Activated CD4-positive, alpha-beta memory T cell treated with anti-CD3 and anti-CD28 coated beads, Interleukin-2, amount 10 ng/mL, durations not matched to agents 7 days and 5 days (primary cell): ENCODE measurements at places on chromosomes 4 and X. TPM values are rescaled to one million over a fixed set of nuclear protein-coding genes. Genes with fewer than 3 reads are reported as not detected.

- H3K4me3 ChIP-seq, result peak overlapping the region; percentile 81
- peak; percentile 31 for DNase-seq
- peaks cover 11% of the 10 kb centered on the region for H3K36me3 ChIP-seq
- peak overlapping the region; percentile 73 for H3K27ac ChIP-seq
Observed at GRCh38 chrX:30888526-30889146, 418 bp downstream of the TAB3 start.

DNA sequence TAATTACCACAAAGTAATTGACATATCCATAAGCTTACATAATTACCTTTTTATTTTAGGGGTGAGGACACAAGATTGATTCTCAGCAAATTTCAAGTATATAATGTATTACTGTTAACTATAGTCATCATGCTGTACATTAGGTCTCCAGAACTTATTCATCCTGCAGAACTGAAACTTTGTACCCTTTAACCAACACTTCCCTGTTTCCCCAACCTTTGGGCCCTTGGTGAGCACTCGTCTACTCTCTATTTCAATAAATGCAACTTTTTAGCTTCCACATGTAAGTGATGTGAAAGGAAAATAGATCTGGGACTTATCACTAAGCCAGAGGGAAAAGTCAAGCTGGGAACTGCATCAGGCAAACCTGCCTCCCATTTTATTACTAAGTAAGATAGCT is 33.6 kb upstream of the CCNG2 start:
- H3K36me3 ChIP-seq, result no peaks in the 10 kb centered on the region
- H3K4me3 ChIP-seq, result no peak overlapping the region
- H3K27me3 ChIP-seq, result peaks cover 6% of the 10 kb centered on the region

Gene CAMK2D
- total RNA-seq, result 41.7 TPM

Gene RS1
- total RNA-seq, result not detected

GRCh38 chr4:69490271-69490670 is 5.4 kb downstream of the UGT2B4 start:
- no peak for DNase-seq
- H3K4me3 ChIP-seq, result no peak overlapping the region
- H3K27me3 ChIP-seq, result no peaks in the 10 kb centered on the region
- no peak overlapping the region for H3K27ac ChIP-seq
- no peaks in the 10 kb centered on the region for H3K36me3 ChIP-seq

GRCh38 chr4:178385481-178385880 is 943.2 kb upstream of the AGA start:
- no peak overlapping the region for H3K4me3 ChIP-seq
- no peaks in the 10 kb centered on the region for H3K4me1 ChIP-seq
- H3K27ac ChIP-seq, result no peak overlapping the region
- no peaks in the 10 kb centered on the region for H3K36me3 ChIP-seq

DNA sequence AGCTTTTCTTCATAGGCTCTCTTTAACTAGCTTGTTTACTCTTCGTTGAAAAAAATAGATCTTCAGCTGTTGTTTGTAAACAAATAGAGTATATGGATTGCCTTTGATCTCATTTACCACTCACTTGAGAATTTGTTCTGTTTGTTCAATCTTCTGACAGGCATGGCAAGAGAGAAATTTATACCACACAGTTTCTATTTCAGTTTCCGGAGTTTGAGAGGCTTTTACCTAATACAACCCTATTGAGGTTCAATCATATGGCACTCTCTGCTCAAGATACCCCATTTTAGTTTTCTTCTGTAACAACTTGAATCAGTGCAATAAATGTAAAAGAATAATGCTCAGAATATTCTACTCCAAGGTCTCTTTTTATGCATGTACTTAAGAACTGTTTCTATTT is 148.0 kb downstream of the EMCN start:
- H3K4me1 ChIP-seq, result no peaks in the 10 kb centered on the region
- DNase-seq, result no peak
- H3K27me3 ChIP-seq, result peaks cover 4% of the 10 kb centered on the region

DNA sequence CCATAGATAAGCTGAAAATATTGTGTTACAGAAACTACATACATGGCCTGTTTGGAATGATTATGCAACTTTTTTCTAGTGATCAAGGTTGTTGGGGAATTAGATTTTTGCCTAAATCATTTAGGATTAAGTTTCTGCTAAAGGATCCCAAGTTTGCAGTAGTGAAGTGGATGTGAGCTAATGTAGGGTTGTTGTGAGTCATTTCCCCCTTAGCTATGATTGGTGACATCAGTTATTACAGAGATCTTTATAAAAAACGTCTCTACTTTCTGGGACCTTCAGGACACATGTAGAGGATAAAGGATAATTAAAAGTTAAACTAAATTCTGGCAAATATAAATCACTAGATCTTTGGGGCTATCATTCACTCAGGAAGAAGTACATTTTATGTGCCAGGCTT is 133.3 kb downstream of the GATB start:
- no peak overlapping the region for H3K27ac ChIP-seq
- H3K4me1 ChIP-seq, result no peaks in the 10 kb centered on the region
- no peak for DNase-seq
- peaks cover 21% of the 10 kb centered on the region for H3K27me3 ChIP-seq

DNA sequence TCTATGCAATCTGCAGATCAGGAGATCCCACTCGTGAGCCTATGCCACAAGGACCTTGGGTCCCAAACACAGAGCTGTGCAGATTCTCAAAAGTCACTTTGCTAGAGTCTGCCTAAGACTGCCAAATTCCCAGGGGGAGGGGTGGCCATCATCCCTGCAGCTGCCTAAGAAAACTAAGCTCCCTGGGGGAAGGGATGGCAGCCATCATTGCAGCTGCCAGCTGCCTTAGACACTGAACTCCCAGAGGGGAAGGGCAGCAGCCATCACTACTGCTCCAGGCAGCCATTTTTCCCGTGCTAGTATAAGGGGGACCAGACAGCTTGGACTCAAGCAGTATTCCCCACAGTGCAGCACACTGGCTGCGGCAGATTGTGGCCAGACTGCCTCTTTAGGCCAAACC is 156.9 kb downstream of the NKX6-1 start:
- H3K27ac ChIP-seq, result no peak overlapping the region
- H3K4me1 ChIP-seq, result no peaks in the 10 kb centered on the region
- H3K27me3 ChIP-seq, result no peaks in the 10 kb centered on the region
- no peak for DNase-seq
- H3K4me3 ChIP-seq, result no peak overlapping the region
- H3K36me3 ChIP-seq, result no peaks in the 10 kb centered on the region

DNA sequence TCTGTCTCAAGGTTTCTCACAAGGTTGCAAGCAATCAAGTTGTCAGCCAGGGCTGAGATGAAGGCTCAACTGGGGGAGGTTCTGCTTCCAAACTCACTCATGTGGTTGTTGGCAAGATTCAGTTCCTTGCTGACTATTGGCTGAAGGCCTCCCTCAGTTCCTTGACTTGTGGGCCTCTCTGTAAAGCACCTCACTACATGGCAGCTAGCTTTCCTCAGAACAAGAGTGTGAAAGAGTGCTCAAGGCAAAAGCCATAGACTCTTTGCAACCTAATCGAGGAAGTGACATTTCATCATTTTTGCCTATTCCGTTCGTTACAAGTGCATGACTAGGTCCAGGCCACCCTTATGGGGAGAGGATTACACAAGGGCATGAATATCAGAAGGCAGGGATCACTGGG is 52.0 kb downstream of the CXorf58 start:
- H3K36me3 ChIP-seq, result no peaks in the 10 kb centered on the region
- no peaks in the 10 kb centered on the region for H3K27me3 ChIP-seq
- peak overlapping the region; percentile 8 for H3K27ac ChIP-seq
- H3K4me3 ChIP-seq, result no peak overlapping the region
- DNase-seq, result no peak

DNA sequence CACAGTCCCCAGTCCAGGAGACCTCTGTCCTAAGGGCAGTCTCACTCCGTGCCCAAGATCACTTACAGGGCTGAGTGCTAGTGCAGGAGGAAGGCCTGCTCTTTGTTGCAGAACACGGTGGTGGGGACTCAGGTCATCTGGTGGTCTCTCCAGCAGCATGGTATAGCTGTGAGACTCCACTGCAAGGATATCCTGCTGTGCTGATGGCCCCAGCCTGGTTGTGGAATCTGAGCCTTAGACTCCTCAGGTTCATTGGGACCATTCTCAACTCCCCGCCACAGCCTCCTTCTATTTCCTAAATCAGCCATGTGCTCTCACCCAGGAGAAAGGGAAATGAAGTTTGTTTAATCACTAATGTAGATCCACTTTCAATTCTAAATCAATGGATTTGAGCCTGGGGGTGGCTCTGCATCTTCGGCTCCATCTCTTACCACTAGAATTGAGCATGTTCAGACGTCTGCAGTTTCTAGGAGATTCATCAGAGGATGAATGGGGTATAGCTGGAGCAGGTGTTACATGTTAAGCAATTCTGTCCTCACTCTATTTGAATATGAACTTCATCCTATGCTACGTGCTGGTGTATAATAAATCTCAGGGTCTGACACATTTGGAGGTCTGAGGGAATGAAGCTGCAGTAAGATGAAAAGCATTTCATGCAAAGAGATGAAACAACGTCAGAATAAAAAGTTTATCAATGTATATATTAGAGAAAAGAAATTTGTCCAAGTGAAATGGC is 189.2 kb downstream of the MGST2 start:
- H3K27me3 ChIP-seq, result peaks cover 8% of the 10 kb centered on the region
- no peaks in the 10 kb centered on the region for H3K36me3 ChIP-seq
- no peak for DNase-seq
- H3K4me1 ChIP-seq, result peaks cover 37% of the 10 kb centered on the region

DNA sequence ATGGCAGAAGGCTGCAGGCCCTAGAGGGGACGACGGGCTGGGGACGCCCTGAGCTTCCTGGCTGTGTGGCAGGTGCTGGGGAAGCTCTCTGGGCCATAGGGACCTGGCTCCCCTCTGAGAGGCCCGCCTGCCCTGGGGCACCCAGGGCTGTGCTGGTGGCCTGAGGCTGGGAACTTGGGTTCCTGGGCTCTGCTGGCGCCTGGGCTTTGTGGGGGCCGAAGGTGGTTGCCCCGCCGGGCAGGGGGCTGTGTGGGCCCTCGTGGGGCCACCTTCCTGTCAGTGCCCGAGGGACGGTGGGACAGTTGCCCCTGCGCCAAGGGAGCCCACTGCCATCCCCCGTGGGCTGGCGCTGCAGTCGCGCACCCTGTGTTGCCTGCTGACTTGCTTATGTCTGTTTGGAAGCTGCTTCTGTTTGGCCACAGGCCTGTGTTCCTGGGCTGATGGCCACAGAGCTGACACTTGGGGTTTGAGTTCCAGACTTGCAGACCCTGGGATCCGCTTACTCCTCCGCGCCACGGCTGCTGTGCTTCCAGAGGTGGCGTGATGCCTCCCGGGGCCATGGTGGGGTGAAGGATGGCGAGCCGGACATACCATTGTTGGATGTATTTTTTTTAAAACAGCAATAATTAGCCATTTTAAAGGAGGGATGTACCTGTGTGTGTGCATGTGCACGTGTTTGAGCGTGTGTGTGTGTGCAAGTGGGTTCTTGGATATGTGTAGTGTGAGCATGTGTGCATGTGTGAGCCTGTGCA is 8.5 kb downstream of the NAT8L start:
- no peak overlapping the region for H3K27ac ChIP-seq
- H3K36me3 ChIP-seq, result no peaks in the 10 kb centered on the region
- no peak overlapping the region for H3K4me3 ChIP-seq
- no peaks in the 10 kb centered on the region for H3K4me1 ChIP-seq
- no peak for DNase-seq

Gene AFF1
- 72.0 TPM for total RNA-seq

Gene FAM47E
- total RNA-seq, result not detected

DNA sequence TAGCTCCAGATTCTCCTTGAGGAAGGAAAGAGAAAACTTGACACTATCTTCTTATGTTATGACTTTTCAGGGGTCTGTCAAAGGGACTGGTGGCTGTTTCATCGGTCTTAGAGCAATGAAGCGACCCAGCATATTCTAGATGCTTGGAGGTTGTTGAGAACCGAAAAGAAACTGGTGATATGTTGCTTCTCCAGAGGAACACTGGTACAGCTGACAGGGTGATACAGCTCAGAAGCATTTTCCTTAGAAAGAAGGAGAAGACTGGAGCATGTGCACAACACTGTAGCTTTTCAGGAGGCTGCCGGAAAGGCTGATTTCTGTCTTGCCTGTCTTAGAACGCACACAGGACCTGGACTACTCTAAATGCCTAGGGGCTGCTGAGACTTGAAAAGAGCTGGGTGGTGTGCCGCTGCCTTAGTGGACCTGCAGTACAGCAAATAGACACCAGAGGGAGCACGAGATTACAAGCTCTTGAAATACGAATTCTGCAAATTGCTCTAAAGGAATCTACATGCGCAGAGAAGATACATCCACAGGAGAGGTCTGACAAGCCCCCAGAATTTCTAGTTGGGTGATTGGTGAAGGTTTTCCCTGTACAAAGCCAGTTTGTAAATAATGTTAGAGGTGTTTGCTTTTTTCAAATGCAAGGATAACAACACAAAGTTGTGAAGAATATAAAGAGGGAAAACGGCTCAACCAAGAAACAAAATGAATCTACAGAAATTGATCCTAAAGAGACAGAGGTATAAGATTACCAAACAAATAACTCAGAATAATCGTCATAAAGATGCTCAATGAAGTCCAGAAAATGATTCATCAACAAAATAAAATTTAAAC is 223.1 kb upstream of the DMD start:
- H3K36me3 ChIP-seq, result no peaks in the 10 kb centered on the region

Gene LANCL3
- total RNA-seq, result 0.23 TPM

DNA sequence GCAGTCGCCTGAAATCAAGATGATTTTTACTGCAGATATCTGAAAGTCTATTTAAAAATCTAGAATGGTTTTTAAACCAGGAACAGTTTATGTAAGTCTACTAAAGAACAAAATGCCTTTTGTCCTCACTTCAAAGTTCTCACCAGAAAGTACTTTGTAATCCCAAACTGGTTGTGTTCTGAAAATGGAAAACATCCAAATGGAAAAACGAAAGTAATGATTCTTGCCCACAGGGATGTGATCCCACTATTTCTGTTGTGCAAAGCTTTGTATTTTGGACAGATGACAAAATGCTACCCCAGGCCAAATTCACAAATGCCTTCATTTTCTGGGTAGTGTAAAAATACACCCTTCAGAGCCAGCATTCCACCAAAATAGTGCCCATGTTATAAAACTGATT is 265.5 kb upstream of the FTHL17 start:
- H3K27ac ChIP-seq, result no peak overlapping the region
- H3K27me3 ChIP-seq, result no peaks in the 10 kb centered on the region
- no peak overlapping the region for H3K4me3 ChIP-seq

GRCh38 chrX:65696613-65697012 is 29.2 kb downstream of the MSN start:
- peak overlapping the region; percentile 69 for H3K4me3 ChIP-seq
- peak overlapping the region; percentile 91 for H3K27ac ChIP-seq
- peaks cover 91% of the 10 kb centered on the region for H3K4me1 ChIP-seq
- peaks cover 57% of the 10 kb centered on the region for H3K36me3 ChIP-seq
- DNase-seq, result no peak
- no peaks in the 10 kb centered on the region for H3K27me3 ChIP-seq

Gene PAGE2
- not detected for total RNA-seq

Gene CLNK
- 0.10 TPM for total RNA-seq

Gene RNF212
- 1.0 TPM for total RNA-seq

Gene KLB
- not detected for total RNA-seq

GRCh38 chr4:170025523-170026252 is 507 bp downstream of the MFAP3L start:
- peaks cover 16% of the 10 kb centered on the region for H3K4me1 ChIP-seq
- peaks cover 4% of the 10 kb centered on the region for H3K36me3 ChIP-seq
- DNase-seq, result no peak
- peak overlapping the region; percentile 63 for H3K4me3 ChIP-seq
- H3K27me3 ChIP-seq, result peaks cover 51% of the 10 kb centered on the region

Gene CCNG2
- total RNA-seq, result 48.7 TPM
